NCI-H1092 (cell line): ENCODE measurements at places on chromosomes 16 and 17.

- DNase-seq, result no peak
Observed at GRCh38 chr16:65532258-65532657, 410.4 kb upstream of the CDH11 start.

GRCh38 chr17:32936186-32936893 lies 8.4 kb downstream of the TMEM98 start:
- DNase-seq, result no peak

GRCh38 chr16:78704416-78704815 lies 605.0 kb downstream of the WWOX start:
- no peak for DNase-seq

DNA sequence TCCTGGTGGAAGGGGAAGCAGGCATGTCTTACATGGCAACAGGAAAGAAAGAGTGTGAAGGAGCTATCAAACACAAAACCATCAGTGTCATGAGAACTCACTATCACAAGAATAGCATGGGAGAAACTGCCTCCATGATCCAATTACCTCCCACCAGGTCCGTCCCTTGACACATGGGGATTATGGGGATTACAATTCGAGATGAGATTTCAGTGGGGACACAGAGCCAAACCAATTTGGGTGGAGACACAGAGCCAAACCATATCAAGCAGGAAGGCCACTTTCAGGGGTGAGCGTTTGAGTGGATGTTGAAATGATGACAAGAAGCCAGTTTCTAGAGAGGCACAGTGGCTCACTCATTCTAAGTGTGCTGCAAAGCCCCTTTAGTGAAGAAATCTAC lies 143.8 kb downstream of the CPPED1 start:
- DNase-seq, result no peak

DNA sequence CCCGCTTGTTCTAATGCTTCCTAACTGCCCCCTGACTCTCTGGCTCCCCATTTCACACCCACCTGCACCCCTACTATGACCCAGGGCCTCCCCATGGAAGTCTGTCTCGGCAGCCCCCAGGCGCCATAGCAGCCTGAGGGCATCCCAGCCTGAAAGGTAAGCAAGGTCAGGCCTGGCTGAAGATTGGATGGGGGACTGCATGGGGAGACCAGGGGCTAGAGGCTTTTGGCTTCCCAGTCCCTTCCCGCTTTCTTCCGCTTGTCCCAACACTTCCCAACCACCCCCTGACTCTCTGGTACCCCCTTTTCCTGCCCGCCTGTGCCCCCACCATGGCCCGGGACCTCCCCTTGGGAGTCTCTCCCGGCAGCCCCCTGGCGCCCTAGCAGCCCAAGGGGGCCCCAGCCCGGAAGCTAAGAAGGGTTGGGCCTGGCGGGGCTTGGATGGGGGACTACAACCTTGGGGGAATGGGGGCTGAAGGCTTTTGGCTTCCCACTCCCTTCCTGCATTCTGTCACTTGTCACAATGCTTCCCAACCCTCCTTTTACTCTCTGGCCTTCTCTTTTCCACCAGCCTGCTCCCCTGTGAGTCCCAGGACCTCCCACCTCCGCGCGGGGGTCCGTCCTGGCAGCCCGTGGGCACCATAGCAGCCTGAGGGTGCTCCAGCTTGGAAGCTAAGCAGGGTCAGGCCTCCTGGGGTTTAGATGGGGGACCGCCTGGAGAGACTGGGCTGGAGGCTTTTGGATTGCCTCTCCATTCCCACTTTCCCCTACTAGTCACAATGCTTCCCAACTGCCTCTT lies 2288.4 kb downstream of the TP53TG3F start:
- DNase-seq, result no peak

DNA sequence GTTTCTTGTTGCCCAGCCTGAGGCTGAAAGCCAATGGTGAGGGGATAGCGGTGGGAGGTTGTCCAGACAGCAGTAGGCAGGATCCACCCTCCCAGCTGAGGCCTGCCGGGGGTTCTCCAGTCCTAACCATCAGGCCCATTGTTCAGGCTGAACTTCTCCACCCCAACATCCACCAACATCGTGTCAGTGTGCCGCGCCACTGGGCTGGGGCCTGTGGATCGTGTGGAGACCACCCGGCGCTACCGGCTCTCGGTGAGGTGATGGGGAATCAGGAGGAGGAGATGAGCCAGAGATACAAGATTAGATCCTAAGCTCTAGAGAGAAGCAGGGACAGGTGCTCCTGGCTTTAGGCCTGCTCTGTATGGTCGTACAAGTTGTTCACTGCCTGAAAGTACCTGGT lies 5.8 kb downstream of the PFAS start:
- no peak for DNase-seq

- DNase-seq, result no peak
Observed at GRCh38 chr16:52141871-52142270, 405.1 kb downstream of the TOX3 start.

DNA sequence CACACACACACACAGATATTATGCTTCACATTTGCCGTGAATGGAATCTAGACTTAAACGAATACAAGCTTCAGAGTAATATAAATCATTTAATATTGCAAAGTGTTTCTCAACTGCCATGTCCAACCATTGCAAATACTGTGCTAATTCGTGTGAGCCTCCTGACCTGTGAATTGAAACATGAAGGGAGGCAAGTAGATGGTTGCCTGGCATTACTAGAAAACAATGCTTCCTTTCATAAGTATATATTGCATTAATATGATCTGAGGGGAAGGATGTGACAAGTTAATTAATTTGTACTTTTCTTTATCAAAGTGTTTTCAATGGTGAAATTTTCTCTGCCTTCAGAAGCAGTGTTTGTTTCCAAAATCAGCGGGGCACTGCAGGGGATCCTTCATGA lies 25.7 kb upstream of the GPR139 start:
- DNase-seq, result no peak

GRCh38 chr17:9271989-9272388 lies 250.7 kb downstream of the NTN1 start:
- no peak for DNase-seq

DNA sequence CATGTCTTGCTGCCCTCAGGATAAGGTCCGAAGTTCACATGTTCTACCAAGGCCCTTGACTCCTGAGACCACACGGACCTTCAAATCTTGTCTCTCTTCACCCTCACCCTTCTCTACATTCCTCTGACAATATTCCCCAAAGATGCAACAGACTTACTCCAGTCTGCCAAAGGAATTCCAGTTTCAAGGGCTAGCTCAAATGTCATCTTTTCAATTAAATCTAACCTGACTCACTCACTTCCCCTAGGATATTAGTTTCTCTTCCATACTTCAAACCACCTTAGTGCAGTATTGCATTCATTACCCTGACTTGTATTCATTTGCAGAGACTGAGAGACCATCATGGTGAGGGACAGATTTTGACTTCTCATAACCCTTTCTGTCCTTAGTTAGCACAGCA lies 59.6 kb upstream of the ADCY9 start:
- no peak for DNase-seq

GRCh38 chr17:80036715-80037477 lies 454 bp downstream of the CCDC40 start:
- peak; percentile 81 for DNase-seq

DNA sequence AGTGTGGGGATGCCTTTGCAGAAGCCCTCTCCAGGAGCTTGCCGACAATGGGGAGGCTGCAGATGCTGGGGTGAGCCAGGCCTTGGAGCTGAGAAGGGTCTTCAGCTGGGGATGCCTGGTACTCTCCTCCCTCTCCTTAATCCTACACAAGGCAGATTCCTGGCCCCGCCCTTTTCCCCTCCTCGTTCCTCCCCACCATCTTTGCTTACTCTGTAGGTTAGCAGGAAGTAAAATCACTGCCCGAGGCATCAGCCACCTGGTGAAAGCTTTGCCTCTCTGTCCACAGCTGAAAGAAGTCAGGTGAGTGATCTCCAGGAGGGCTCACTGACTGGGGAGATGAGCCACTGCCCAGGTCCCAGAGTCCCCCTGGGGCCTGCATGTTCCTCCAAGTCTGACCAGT lies 38.7 kb downstream of the NLRC5 start:
- DNase-seq, result no peak

DNA sequence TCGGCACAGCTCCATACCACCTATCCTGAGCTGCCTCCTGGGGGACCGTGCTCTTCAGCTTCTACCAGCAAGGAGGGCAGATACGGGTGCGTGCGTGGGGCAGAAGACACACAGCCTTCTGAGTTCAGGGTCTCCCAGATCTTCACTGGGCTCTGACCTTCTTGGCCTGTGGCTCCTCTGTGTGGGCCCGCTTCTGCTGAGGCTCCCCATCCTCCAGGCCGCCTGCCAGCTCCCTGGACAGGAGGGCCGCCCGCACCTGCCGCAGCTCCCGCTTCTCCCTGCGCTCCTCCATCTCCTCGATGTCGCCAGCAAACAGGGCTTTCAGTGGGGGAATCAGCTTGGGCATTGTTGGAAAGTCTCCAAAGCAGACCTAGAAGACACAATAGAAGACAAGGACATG lies 25.2 kb downstream of the ELAC2 start:
- DNase-seq, result no peak

DNA sequence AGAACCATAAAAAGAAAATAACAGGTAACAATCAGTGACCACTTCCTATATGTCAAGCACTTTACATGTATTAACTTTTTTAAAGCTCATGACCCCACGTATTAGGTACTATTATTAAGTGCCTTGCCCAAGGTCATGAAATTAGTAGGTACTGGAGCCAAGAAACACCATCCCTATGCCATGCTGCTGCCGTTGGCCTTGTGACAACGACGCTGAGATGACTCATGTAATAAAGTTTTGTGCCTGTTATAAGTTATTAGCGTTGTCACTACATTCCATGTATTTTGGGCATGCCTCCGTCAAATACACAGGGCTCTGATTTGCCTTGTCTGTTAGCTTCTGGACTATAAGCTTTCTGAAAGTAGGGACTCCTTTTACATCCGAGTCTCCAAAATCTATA lies 1.4 kb downstream of the BBS2 start:
- DNase-seq, result no peak

GRCh38 chr16:3838600-3839401 lies 41.7 kb downstream of the CREBBP start:
- no peak for DNase-seq

DNA sequence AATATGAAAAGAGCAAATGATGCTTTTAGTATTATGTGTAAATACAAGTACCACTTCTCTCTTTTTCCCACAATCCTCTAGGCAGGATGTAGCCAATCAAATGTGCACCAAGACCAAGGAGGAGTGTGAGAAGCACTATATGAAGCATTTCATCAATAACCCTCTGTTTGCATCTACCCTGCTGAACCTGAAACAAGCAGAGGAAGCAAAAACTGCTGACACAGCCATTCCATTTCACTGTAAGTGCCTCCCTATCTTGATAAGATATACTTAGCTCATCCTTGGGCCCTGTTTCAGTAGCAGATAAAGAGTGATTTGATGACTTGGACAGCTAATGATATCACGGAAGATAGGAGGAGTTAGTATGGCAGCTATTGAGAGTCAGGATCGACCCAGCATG lies 33.7 kb downstream of the TADA2A start:
- no peak for DNase-seq

DNA sequence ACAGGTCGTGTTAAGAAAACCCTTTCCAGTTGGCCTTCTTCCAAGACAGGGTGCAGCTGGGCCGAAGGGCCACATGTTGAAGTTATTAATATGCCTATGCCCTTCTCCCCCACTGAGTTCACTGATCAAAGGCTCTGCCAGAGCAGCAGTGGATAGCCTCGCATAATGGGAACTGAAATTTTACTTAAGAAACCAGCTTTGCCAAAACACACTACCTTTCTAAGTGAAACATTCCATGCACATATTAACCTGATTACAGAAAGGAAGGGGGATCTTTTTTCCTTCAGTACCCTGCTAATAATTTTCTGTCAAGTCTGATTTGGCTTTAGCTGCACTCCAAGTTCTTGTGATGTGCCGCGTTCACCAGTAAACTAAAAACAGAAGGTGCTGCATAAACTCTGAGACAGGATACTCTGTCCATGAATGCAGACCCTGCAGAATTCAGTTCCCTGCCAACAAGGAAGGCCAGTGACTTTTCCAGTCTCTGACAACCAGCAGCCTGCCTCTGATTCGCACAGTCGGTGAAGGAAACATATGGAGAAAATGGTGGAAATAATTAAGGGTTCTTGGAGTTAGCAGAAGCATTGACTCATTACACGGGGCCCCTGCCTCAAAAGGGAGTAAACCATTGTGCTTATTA lies 283.8 kb downstream of the ZFHX3 start:
- no peak for DNase-seq

- no peak for DNase-seq
Observed at GRCh38 chr16:56929639-56930038, 2.3 kb upstream of the HERPUD1 start.

DNA sequence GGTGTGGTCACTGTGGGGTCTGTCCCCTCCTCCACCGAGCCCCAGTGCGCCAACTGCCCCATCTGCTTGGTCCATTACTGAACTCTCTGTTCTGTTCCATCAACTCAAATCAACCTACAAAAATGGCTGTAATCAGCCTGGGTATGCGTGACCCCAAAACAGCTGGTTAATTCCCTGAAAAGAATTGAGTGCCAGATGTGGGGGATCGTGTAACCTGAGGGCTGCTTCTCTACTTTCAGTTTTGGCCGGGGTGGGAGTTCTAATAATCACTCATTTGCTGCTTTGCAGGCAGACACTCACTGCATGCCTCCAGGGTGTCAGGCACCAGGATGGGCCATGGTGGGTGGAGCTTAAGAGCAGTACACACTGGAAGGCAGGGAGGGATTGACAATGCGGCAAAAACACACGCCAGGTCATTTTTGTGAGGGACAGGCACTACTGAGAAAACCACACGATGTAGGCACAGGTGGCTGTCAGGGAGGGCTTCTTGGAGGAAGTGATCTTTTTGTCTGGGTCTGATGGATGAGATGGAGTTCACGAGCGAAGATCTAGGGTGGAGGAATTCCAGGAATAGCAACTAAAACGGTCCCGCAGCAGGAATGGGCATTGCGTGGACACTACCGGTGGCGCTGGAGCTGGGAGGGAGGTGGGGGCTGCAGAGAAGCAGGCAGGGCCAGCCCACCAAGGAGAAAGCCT lies 30.4 kb upstream of the SSTR5 start:
- DNase-seq, result no peak

- no peak for DNase-seq
Observed at GRCh38 chr17:31674305-31674704, 184.7 kb downstream of the COPRS start.

DNA sequence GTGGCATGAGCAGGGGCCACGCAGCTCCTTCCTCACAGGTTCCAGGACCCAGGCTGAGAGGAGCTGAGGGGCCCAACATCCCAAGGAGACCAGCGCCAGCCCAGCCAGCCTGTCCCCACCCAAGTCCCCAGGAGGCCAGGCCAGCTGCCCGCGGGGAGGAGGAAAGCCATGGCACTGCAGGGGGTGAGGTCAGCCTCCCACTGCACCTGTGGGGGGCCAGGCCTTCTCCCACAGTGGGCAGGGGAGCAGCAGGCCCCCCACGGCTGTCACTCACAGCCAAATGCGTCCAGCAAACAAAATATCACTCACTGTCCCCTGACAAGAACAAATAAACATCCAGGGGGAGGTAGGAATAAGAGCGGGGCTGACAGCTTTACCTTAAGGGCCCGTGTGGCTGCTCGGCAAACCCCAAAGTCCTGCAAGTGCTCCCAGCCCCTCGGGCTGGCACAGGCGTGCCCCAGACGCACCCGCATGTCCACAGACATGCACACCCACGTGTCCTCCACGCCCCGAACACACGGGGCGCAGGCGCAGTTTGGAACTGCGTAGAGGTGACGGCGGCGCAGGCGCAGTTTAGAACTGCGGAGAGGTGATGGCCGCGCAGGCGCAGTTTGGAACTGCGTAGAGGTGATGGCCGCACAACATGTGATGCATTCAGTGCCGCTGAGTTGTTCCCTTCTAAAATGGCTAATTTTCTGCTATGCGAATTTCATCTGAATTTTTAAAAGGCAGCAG lies 291.1 kb downstream of the FOXL1 start:
- no peak for DNase-seq
